ENCODE measurements at places on chromosomes 7 and 10. TPM values are rescaled to one million over a fixed set of nuclear protein-coding genes. Genes with fewer than 3 reads are reported as not detected.

- no peak for DNase-seq
These were observed 79.3 kb upstream of the KMT2E start for GRCh38 chr7:104934665-104935064.

DNA sequence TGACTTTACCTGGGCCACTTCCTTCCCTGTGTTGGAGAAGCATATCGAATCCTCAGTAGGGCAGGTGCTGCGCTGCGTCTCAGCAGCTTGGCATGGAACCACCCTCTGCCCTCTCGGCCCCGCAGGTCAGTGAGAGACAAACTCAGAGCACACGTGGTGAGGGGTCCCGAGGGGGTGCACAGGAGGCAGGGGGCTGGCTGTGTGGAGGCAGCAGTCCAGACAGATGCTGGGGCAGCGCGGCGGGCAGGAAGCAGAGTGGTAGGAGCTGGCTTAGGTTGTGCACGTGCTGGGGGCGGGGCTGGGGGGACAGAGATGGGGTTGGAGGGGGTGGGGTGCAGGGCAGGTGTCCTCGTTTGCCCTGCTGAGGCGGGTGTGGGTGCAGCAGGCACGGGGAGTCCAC is 33.1 kb downstream of the NUB1 start:
- no peak for DNase-seq

- DNase-seq: no peak
These were observed 320.6 kb downstream of the FRMD4A start for GRCh38 chr10:14010101-14010558.

The AMPH gene
- total RNA-seq: not detected

- no peak for DNase-seq
These were observed 128.3 kb downstream of the NEBL start for GRCh38 chr10:20768843-20769242.

- no peak for DNase-seq
These were observed 48.1 kb downstream of the INSYN2A start for GRCh38 chr10:127148066-127148932.

DNA sequence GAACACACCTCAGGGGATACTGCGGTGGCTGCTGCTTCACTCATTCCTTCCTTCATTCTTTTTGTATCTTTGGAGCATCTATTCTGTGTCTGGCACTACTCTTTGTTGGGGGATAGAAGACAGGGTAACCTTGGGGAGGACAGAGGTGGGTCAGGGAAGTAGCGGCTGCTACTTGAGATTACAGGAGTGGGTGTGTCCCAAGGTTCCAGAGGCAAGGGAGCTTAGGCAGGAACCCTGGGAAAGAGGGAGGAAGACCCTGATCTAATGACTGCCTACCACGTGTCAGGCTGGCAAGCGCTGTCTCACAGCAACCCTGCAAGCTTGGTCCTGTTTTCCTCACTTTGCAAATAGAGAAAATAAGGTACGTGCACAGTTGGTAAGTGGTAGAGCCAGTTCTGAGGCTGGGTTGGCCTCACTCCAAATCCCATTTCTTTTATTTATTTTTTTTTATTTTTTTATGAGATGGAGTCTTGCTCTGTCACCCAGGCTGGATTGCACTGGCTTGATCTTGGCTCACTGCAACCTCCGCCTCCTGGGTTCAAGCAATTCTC is 985.9 kb upstream of the ZNF722 start:
- DNase-seq: no peak

DNA sequence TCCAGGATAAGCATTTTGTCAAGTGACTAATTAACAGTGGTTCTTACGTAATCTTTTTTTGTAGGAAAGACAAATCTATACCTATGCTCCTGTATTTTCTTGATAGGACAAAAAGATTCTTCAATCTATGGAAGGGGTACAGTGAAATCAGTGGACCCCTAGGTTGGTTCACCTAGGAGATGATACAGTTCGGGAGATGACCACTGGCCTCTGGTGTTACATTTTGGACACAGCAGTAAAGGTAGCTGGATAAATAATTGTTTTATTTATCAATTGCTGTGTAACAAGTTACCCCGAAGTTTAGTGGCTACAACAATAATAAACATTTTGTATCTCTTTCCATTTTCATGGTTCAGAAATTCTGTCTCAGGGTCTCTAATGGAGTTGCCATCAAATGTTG is 288.2 kb upstream of the MAGI2 start:
- no peak for DNase-seq

The FAM13C gene
- not detected for total RNA-seq

- DNase-seq: peak; percentile 73
These were observed 5.3 kb downstream of the NEUROG3 start for GRCh38 chr10:69567920-69568319.

The PFKP gene
- 215 TPM for total RNA-seq

GRCh38 chr10:96991313-96991841 is 159.3 kb downstream of the LCOR start:
- DNase-seq: no peak

The PRLHR gene
- not detected for total RNA-seq

GRCh38 chr10:62377026-62377415 is 2.9 kb downstream of the ZNF365 start:
- no peak for DNase-seq

The NPY gene
- not detected for total RNA-seq

DNA sequence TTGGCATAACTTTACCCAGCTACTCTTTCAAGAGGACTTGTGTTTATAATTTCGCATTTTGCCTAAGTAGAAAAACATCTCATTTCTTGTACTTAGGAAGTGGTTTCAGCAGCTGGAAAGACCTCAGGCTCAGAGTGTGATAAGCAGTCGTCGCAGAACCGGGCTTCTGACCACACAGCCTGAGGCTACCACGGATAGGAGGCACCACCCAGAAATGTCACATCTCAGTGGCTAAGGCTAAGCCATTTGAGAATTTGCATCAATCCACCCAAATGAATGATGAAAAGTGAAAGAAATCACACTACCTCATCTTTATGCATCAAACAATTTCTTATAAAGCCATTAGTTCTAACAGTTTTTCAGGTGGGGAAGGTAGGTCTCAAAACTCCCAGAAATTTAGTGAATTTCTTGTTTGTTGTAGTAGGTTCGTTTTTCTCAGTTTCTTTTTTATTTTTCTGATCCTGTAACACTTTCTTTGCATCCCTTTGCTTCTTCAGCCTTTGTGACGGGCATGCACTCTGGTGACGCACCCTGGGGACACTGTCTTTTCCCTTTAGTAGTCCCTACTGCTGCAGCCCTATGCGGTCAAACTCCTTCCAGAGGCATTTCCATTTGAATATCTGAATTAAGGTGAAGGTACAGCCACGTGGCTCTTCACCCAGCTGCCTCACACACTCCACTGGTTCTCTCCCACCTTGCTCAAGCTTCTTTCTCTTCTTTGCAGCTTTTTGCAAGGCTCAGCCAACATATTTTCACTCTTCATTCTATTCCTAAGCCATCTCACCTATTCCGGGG is 68.5 kb downstream of the MAP3K8 start:
- DNase-seq: peak; percentile 62

The NEUROD6 gene
- total RNA-seq: not detected

DNA sequence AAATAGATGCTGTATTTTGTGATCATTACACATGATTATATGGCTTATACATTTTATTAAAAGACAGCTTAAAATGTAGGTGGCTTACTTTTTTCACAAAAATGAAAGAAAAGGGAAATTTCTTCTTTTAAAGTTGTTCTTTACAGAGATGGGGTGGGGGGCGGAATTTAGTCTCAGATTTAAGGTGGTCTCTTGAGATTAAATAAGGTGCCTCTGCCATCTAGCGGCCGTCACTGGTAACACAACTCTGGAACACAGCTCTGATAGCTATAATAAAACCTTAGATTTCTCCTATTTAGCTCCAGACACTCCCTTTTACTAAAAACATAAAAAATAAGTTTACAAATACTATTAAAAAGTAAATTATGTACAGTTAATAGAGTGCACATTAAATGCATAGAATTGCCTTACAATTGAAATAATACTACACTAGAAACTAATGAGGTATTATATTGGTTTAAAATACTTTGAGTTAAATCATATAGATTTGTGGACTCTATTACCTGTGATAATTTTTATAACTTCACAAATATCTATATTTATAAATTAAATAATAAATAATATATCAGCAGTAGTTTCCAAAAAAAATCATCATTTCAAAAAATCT is 210.9 kb downstream of the DGKB start:
- DNase-seq: peak; percentile 33

GRCh38 chr7:13800694-13801448 is 188.6 kb downstream of the ETV1 start:
- no peak for DNase-seq

- no peak for DNase-seq
These were observed 34.8 kb downstream of the TFPI2 start for GRCh38 chr7:93855797-93856196.

GRCh38 chr7:141280100-141280499 is 206.2 kb downstream of the TMEM178B start:
- no peak for DNase-seq

The GAD2 gene
- total RNA-seq: not detected

GRCh38 chr7:156062286-156062685 is 250.0 kb upstream of the SHH start:
- DNase-seq: no peak

- DNase-seq: no peak
These were observed 171.3 kb downstream of the DNAJC1 start for GRCh38 chr10:21831986-21832820.

The MYL7 gene
- total RNA-seq: not detected

- no peak for DNase-seq
These were observed 85.8 kb upstream of the JAZF1 start for GRCh38 chr7:28266402-28266801.
